ENCODE measurements at places on chromosomes 1 and 21. TPM values are rescaled to one million over a fixed set of nuclear protein-coding genes. Genes with fewer than 3 reads are reported as not detected.

- DNase-seq = peak; percentile 74
- H3K4me1 ChIP-seq = no peaks in the 10 kb centered on the region
- H3K27me3 ChIP-seq = no peaks in the 10 kb centered on the region
- H3K27ac ChIP-seq = no peak overlapping the region
- no peak overlapping the region for H3K4me3 ChIP-seq
Measured at GRCh38 chr1:90579212-90579802, 137.8 kb downstream of the BARHL2 start.

DNA sequence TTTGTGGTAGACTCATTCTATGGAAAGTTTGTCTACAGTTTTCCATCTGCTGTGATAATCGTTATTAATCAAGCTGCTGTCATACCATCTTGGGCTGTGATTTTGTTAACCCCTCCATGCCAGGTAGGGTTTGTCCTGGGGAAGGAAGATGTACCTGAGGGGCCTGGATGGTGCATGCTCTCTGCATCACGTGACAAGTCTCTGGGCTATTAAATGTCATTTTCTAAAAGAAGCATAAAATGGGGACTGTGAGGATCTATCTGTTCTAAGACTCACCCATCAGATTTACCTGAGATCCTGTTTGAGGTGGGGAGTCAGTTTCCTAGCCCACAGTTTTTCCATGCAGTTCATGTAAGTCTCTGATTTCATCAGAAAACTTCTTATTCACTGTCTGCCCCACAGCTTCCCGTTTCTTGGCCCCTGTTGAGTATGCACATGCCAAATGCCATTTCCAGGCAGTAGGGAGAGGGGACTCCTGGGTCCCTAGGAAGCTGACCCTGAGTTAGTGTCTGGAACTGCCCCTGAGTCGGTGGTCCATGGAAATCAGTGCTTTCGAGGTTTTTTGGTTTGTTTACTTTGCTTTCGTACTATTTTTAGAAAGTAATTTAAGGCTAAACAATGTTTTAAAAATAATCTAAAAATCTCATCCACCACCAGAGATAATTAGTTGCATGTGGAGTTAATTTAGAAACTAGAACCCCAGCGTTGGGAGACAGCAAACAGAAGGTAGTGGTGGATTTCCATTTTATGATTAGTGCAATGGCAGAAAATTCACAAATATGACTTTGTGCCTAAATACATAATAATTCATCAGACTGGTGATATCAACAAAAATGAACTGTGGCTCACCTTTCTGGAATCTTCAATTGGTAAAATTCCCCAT lies 46.7 kb downstream of the ZBTB18 start:
- DNase-seq = no peak
- no peak overlapping the region for H3K27ac ChIP-seq
- H3K27me3 ChIP-seq = no peaks in the 10 kb centered on the region
- H3K4me1 ChIP-seq = no peaks in the 10 kb centered on the region
- no peak overlapping the region for H3K4me3 ChIP-seq
- H3K36me3 ChIP-seq = no peaks in the 10 kb centered on the region

The CLDN8 gene
- total RNA-seq = not detected

The ANKRD35 gene
- 3.6 TPM for total RNA-seq

- H3K27me3 ChIP-seq = peaks cover 13% of the 10 kb centered on the region
- H3K4me3 ChIP-seq = peak overlapping the region; percentile 53
- H3K27ac ChIP-seq = peak overlapping the region; percentile 89
Measured at GRCh38 chr1:205543351-205544301, 39.2 kb downstream of the CDK18 start.

DNA sequence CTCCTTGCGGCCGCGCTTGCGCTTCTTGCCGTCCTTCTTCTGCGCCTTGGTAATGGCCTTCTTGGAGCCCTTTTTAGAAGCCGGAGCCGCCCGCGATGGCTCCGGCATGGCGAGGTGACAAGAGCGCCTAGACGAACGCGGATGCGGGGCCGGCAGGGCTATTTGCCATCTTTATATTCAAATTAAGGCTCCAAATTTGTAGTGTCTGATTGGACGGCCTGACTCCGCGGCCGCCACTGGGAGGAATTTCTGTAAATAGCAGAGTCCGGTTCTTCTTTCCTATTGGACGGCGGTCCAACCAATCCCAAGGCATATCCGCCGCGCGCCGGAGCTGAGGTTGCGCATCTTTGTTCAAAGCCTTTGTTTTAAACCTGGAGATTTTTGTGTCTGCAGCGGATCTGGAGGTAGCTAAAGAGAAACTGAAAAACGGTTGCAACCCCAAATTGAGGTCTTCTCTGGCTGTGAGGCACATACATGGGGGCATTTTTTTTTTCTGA lies 22.6 kb upstream of the RNF187 start:
- peaks cover 93% of the 10 kb centered on the region for H3K27me3 ChIP-seq
- H3K27ac ChIP-seq = no peak overlapping the region
- H3K4me3 ChIP-seq = peak overlapping the region; percentile 82
- DNase-seq = peak; percentile 97

GRCh38 chr1:107394301-107394700 lies 253.5 kb downstream of the NTNG1 start:
- no peak for DNase-seq
- H3K4me1 ChIP-seq = peaks cover 7% of the 10 kb centered on the region
- H3K4me3 ChIP-seq = no peak overlapping the region
- H3K27ac ChIP-seq = no peak overlapping the region
- no peaks in the 10 kb centered on the region for H3K36me3 ChIP-seq
- H3K27me3 ChIP-seq = no peaks in the 10 kb centered on the region

- H3K36me3 ChIP-seq = no peaks in the 10 kb centered on the region
- no peak overlapping the region for H3K4me3 ChIP-seq
- H3K27ac ChIP-seq = no peak overlapping the region
Measured at GRCh38 chr1:8602471-8603219, 214.8 kb downstream of the RERE start.

DNA sequence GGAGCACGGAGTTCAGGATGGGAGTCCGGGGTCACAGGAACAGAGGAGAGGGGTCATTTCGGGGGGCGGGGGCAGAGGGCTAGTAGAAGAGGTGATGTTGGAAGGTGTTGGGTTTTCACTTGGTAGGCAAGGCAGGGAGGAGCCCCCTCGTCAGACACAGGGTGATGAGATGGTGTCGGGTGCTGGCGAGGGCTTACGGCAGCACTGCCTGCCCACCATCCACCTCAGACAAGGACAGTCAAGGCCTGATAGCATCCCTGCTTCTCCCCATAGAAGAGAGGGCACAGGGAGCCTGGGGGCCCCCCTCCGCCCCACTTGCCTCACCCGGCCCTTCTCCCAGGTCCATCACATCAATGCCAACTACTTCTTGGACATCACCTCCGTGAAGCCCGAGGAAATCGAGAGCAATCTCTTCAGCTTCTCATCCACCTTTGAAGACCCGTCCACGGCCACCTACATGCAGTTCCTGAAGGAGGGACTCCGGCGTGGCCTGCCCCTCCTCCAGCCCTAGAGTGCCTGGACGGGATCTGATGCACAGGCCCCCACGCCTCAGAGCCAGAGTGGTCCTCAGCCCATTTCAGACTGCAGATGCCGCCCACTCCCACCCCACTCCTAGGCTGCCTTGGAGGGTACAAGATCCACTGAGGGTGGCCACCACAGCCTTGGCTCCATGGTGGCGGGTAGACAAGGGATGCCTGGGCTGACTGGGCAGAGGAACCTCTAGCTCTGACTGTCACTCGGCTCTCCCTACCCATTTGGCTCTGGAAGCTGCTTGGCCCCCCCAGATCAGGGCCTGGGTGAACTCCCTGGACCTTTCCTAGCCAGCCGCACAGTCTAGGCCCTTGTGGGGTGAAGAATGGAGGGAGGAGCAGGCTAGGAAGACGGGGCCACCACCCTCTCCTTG lies 4.3 kb upstream of the MTFR1L start:
- no peaks in the 10 kb centered on the region for H3K27me3 ChIP-seq
- peaks cover 17% of the 10 kb centered on the region for H3K4me1 ChIP-seq
- H3K4me3 ChIP-seq = no peak overlapping the region

DNA sequence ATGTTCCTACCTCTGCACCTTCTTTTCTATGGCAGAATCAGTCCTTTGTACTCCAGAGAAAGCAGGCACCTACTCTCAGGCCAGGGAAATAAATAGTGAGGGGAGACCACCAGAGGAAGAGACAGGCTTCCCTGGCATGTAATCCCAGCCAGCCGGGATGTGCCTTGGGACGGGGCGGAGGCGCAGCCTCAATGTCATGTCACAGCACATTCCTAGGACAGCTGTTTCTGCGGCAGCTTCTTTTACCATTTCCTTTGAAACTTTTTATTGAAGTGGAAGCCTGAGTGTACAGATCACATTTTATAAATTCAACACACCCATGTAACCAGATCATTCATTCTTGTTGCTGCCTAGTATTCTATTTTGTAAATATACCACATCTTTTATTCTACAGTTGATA lies 67.9 kb upstream of the ZNF326 start:
- H3K36me3 ChIP-seq = peaks cover 7% of the 10 kb centered on the region
- no peak overlapping the region for H3K4me3 ChIP-seq
- no peaks in the 10 kb centered on the region for H3K27me3 ChIP-seq
- no peak for DNase-seq
- H3K4me1 ChIP-seq = peaks cover 31% of the 10 kb centered on the region

GRCh38 chr1:40926441-40926840 lies 53.1 kb upstream of the CTPS1 start:
- no peak overlapping the region for H3K27ac ChIP-seq
- no peak for DNase-seq
- no peaks in the 10 kb centered on the region for H3K36me3 ChIP-seq
- no peaks in the 10 kb centered on the region for H3K4me1 ChIP-seq

The CR2 gene
- total RNA-seq = 4.4 TPM

GRCh38 chr1:9338397-9339246 lies 45.9 kb downstream of the SPSB1 start:
- no peak overlapping the region for H3K4me3 ChIP-seq
- DNase-seq = no peak

DNA sequence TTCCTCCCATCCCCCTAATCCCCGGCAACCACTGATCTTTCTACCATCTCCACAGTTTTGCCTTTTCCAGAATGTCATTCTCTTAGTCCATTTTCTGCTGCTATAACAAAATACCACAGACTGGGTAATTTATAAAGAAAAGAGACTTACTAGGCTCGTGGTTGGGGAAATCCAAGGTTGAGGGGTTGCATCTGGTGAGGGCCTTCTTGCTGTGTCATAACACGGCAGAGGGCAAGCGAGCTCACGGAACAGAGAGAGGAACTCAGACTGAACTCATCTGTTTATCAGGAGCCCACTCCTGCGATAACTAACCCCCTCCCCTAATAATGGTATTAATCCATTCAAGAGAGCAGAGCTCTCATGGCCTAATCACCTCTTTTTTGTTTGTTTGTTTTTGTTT lies 52.0 kb downstream of the RUNX3 start:
- no peaks in the 10 kb centered on the region for H3K36me3 ChIP-seq
- no peak overlapping the region for H3K4me3 ChIP-seq
- no peak overlapping the region for H3K27ac ChIP-seq
- no peaks in the 10 kb centered on the region for H3K27me3 ChIP-seq

GRCh38 chr1:109508001-109508872 lies 1.3 kb downstream of the AMIGO1 start:
- peaks cover 7% of the 10 kb centered on the region for H3K4me1 ChIP-seq
- H3K4me3 ChIP-seq = peak overlapping the region; percentile 91
- H3K36me3 ChIP-seq = no peaks in the 10 kb centered on the region
- no peak for DNase-seq
- H3K27ac ChIP-seq = no peak overlapping the region
- H3K27me3 ChIP-seq = peaks cover 36% of the 10 kb centered on the region

DNA sequence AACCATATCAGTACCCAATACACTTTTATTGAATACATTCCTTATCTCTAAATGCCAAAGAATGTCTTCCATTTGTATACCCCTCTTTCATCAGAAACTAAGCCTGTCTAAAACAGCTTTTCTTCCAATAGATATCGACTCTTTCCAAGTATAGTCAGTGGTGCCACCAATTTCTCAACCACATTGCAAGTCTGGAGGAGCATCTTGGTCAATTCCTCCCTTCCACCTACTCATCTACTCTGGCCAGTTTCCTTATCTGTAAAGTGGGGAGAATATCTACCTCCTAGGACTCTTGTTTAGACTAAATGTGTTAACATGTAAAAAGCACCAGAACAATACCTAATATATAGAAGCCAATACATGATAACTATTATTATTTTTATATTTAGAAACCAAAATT lies 28.5 kb upstream of the FGGY start:
- H3K27me3 ChIP-seq = no peaks in the 10 kb centered on the region
- no peak overlapping the region for H3K4me3 ChIP-seq
- no peaks in the 10 kb centered on the region for H3K36me3 ChIP-seq

DNA sequence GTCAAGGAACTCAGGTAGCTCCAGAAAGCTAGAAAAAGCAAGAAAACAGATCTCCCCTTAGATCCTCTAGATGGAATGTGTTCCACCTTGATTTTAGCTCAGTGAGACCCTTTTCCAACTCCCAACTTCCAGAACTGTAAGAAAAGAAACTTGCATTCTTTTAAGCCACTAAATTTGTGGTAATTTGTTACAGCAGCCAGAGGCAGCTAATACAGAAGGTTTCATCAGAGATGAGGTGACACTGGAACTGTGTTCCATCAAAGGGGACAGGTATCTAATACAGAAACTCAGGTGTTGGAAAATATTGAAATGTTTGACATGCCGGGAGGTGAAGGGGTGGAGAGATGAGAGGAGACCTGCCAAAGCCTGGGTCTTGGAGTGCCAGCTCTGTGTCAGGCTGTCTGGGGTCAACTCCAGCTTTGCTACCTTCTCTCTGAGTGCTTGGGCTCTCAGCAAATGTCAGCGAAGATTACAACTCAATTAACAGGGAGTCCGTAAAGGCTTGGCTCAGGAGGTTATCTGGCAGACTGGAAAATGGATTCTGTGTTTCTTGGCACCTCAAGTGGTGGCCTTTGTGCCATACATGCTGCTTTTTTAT lies 71.3 kb downstream of the PLPP3 start:
- no peak overlapping the region for H3K27ac ChIP-seq
- no peak overlapping the region for H3K4me3 ChIP-seq

- DNase-seq = no peak
- no peak overlapping the region for H3K4me3 ChIP-seq
- peaks cover 32% of the 10 kb centered on the region for H3K4me1 ChIP-seq
- H3K27me3 ChIP-seq = no peaks in the 10 kb centered on the region
Measured at GRCh38 chr1:75373542-75374159, 237.3 kb downstream of the SLC44A5 start.

GRCh38 chr1:247056071-247056470 lies 22.5 kb downstream of the ZNF670 start:
- H3K4me1 ChIP-seq = no peaks in the 10 kb centered on the region
- H3K27ac ChIP-seq = no peak overlapping the region
- H3K4me3 ChIP-seq = no peak overlapping the region
- H3K36me3 ChIP-seq = peaks cover 10% of the 10 kb centered on the region
- no peaks in the 10 kb centered on the region for H3K27me3 ChIP-seq

The KCNE2 gene
- 0.28 TPM for total RNA-seq

DNA sequence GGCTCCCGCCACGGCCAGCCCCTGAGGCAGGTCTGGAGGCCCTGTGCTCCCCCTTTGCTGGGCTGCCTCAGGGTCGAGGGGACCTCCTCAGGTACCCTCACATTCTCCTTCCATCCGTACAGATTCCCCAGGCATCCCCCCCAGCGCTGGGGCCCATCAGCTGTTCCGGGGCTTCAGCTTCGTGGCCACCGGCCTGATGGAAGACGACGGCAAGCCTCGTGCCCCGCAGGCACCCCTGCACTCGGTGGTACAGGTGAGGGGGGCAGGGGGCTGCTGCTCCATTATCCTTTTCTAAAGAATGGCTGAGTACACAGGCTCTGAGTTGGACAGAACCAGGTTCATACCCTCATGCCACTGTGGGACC lies 29.1 kb downstream of the RPS6KA1 start:
- no peaks in the 10 kb centered on the region for H3K27me3 ChIP-seq
- no peak overlapping the region for H3K27ac ChIP-seq
- H3K4me3 ChIP-seq = no peak overlapping the region
- peaks cover 7% of the 10 kb centered on the region for H3K36me3 ChIP-seq
- no peaks in the 10 kb centered on the region for H3K4me1 ChIP-seq
- DNase-seq = no peak

The ATP6V1G3 gene
- not detected for total RNA-seq

The SPRR1A gene
- total RNA-seq = not detected

The THEMIS2 gene
- 19.3 TPM for total RNA-seq

Measured in GM23338 (cell line).